Dorsolateral prefrontal cortex (tissue), 122 donors: ENCODE measurements at places on chromosomes 5 and 9.

GRCh38 chr5:172841256-172841655 lies 7.2 kb downstream of the ERGIC1 start:
- DNase-seq = no peak

GRCh38 chr5:42718591-42718990 lies 38.0 kb upstream of the CCDC152 start:
- DNase-seq = no peak

DNA sequence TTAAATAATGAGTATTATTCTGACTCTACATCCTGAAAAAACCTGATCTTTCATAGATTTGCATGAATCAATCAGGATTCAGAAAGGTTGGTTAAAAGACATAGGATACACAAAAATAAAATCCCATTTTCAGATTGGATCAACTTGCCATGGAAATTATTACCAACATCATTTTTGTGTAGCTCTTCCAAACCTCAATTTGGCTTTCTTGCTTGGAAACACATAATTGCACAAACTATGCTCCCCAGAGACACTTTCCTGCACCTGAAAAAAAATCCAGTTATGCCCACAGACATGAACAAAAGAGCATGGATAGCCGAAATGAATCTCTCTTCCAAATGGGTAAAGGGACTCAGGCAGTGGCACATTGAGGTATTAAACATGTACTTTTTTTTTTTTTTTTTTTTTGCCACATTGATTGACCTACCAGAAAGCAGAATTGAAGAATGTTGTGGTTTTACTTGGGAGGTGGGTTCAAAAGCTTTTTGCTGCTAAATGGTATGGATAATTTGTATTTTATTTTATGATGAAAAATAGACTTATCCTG lies 135.4 kb upstream of the FBN2 start:
- DNase-seq = no peak

DNA sequence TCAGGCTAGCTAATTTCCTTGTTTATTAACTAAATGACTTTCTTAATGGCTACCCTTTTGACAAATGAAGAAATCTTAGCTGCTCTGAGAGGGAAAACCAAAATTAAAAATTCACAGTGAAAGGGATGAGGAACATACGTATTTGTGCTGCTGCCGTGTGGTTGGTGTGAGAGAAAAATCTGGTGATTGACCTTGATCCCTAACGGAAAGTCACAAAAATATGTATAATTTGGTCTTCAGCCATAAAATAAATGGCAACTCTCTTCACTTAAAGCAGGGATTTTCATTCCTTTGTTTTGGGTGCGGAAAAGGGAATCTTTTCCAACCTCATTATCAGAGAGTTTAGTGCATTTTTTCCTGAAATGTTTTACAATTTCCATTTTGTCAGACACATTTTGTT lies 40.4 kb downstream of the PAM start:
- no peak for DNase-seq

DNA sequence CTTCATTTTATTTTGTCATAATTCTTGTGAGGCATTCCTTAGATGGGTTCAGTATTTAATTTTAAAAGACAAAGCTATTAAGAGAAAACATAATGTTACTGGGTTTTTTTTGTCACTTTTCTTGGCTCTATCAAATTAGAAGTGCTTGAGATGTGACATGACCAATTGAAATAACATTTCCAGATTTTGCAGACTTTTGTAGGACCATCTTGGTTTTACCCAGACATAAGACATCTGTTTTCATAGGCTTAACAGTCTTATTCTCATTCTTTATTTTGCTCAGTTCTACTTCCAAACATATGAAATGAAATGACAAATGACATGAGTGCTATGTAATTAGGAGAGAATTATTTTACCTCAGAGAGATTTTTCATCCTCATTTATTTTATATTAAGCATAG lies 19.6 kb downstream of the GPR21 start:
- DNase-seq = no peak

DNA sequence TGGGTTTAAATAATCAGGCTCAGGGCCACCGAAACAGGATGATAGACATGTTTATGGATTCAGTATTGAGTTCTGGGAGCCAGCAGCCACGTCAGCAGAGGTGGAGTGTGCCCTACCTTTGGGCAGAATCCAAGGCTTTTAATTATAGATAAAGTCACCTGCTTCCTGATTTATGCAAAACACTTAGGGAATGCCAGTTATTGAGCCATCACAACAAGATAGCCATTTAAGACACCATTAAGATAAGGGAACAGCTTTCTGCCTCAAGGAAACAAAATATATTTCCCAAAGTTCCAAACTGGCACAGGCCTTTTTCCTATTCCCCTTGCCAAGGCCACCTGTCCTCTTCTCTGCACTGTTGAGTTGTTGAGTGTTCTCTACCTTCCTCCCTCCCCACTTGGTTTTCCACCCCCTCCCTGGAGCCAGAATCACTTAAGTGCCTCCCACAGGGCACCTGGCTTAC lies 2.4 kb downstream of the CCL28 start:
- no peak for DNase-seq

DNA sequence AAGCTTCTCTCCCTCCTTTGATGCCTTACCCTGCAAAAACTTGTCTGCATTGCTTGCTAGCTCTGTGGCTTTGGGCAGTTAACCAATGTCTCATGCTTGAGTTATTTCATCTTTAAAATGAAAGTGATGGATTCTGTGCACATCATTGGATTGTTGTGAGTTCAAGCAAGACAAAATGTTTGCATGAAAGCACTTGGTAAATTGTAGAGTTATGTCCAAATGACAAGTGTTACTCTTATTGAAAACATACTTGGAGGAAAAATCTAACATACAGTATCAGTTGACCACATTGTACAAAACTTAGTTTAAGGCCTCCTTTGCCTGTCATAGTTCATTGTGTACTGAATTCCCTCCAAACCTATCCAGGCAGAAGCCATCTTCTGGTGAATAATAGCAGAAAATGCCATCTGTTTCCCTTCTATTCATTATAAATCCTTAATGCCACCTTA lies 30.0 kb downstream of the TGFBR1 start:
- no peak for DNase-seq

GRCh38 chr9:70133253-70134208 lies 89.9 kb downstream of the MAMDC2 start:
- DNase-seq = no peak

DNA sequence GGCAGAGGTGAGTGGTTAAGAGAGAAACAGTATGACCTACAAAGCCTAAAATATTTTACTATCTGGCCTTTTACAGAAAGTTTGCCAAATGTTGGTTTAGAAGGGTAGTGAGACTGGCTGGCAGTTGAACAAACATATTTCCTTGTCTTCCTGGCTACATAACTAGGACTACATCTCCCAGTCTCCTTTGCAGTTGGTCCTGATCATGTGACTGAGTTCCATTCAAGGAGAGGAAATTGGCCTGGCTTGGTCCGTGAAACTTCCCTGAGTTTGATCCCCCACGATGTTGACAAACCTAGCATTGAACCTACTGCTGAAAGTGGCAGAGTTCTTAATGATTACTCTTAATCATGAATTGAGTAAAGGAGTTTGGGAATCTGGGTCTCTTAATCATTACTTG lies 280.8 kb downstream of the SLIT3 start:
- DNase-seq = no peak

DNA sequence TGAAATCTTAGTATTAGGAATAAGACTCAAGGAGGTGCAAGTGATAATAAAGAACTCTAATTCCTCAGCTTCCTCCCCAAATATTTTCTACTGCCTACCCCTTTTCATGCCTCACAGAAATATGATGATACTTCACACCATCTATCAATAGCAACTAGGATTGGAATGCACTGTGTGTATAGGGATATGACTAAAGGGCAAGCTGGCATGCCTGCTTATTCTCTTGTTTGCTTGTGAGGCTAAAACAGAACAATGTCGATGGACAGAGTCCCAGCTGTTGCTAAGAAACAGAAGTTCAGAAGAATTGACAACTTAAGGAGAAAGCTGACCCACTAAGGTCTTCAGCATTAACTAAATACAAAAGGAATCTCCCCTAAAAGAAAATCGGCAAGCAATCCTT lies 9.7 kb upstream of the CHD1 start:
- DNase-seq = no peak

DNA sequence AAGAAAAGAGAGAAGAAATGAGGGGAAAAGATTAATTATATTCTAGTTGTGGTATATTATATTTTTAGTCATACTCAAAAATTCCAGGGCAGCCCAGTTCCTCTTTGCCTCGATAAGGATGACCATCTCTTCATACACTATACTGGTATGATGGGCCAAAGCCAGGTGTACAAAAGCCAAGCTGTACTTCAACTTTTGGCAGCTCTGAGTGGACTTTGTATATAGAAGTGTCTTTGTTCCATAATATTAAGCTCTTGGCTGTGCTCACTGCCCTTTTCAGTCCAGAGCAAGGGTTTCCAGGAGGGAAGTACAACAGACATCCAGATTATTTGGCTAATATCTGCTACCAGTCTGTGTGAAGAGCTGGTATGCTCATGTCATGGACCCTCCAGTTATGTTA lies 934.3 kb upstream of the CDH10 start:
- no peak for DNase-seq

- DNase-seq = no peak
Measured at GRCh38 chr5:111961862-111962261, 204.9 kb upstream of the NREP start.

DNA sequence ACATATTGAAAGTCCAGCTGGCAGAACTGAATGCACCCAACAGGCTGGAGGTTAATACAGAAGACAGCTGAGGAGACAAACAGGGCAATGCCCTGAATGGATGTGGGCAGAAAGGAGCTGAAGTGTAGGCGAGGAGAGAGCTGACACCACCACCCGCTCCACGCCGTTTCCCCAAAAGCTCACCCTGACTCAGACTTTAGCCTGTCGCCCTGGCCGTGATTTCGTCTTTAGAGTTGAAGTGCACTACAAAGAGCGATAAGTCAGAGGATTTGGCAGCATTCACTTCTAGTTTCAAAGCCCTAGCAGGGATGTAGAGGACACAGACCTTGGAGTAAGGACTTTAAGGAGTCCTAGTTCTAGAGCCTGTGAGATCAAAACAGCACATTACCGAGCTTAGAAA lies 2.2 kb upstream of the ERAP1 start:
- no peak for DNase-seq

DNA sequence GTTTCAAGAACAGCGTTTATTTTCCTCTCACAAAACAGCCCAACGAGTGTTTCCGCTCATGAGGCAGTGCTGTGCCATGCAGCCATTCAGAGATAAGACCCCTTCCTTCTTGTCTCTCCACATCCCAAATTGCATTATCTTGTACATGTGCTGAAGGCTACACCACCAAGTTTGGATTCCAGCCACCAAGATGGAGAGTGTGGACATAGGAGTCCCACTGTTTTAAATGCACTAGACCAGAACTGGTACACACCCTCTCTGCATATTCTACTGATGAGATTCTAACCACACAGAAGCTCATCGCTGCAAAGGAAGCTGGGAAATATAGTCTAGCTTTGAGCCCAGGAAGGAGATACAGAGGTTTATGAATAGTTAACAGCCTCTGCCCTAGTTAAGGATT lies 509.4 kb downstream of the NFIB start:
- no peak for DNase-seq

- no peak for DNase-seq
Measured at GRCh38 chr5:176610435-176610773, 448 bp upstream of the GPRIN1 start.

DNA sequence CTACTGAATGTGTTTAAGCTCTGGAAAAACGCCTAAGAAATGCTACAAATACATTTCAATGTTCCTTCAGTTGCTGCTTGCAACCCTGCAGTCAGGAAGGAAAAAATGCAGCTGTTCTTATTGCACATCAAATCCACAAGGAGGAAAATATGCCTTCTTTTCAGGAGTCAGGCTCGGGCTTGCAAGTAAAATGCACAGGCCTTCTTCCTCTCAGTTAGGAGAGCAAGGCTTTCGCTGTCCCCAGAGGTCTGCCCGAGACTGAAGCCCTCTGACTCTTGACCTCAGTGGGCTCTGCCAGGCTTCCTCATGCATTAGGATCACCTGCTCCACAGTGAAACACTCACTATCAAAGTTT lies 899 bp upstream of the SHC3 start:
- DNase-seq = no peak

DNA sequence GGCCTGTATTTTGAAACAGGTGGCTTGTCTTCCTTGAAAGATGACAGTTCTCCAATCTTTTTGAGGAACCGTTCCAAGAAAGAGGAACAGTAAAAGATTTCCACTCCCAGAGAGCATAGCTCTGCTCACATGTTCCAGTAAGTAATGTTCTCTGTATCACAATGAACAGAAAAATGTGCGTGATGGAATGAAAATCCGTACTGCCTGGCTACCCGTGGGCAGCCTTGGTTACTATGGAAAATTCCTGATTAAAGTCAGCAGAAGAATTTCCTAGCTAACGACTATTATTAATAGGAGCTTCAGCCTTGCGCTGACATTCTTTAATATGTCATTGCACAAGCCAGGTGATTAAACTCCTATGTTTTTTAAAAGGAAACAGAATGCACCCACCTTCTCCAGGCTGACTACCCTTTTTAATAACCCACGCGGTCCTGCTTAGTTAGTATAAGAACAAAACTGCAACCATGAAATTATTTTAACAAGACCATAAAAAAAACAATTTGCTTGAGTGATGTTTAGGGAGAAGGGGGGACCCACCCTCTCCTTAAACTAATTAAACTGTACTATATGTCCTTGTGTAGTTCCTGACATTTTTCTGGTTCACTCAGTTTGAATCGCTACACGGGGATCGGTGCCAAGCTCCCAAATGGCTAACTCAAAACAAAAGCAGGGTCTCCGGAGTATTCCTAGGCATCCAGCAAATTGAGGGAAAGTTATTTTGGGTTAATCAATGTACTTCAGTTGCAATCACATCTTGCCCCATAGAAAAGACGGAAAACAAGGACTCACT lies 54.8 kb upstream of the CPEB4 start:
- DNase-seq = no peak

GRCh38 chr5:154221371-154221896 lies 30.9 kb downstream of the GALNT10 start:
- no peak for DNase-seq

- no peak for DNase-seq
Measured at GRCh38 chr5:23703940-23704855, 196.8 kb downstream of the PRDM9 start.

- DNase-seq = no peak
Measured at GRCh38 chr9:22582221-22582620, 135.6 kb downstream of the DMRTA1 start.

GRCh38 chr5:177405805-177406204 lies 3.6 kb downstream of the F12 start:
- no peak for DNase-seq

- no peak for DNase-seq
Measured at GRCh38 chr9:108865037-108865436, 3.0 kb downstream of the ACTL7A start.

- no peak for DNase-seq
Measured at GRCh38 chr5:140587495-140587894, 22.9 kb downstream of the SLC35A4 start.

DNA sequence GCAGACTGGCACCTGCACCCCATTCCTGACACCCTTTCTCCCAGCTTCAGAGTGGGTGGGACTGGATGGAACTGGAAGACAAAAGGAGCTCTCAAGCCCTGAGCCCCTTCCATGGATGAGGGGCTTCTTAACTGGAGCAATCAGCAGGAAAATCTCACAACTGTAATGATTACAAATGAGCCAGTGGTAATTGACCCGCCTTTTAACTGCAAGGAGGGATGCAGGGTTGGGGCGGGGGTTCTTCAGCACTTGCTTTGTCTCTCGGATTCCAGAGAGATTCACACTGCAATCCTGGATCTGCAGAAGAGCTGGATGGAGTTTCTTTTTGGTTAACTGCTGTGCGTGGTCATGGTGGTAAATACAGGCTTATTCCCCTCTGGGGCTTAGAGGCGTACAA lies 160.1 kb upstream of the SHB start:
- DNase-seq = no peak

- no peak for DNase-seq
Measured at GRCh38 chr5:112034421-112034979, 277.5 kb upstream of the NREP start.

GRCh38 chr9:12464910-12465512 lies 228.2 kb upstream of the TYRP1 start:
- DNase-seq = no peak
